Stimulated activated CD8-positive, alpha-beta memory T cell treated with anti-CD3 and anti-CD28 coated beads, Interleukin-15, amount 100 ng/mL, for 48 hours (primary cell): ENCODE measurements at places on chromosomes 3 and 15.

GRCh38 chr3:69197922-69198530 lies 75.6 kb upstream of the LMOD3 start:
- DNase-seq, result no peak

- DNase-seq, result no peak
Observed at GRCh38 chr3:25555695-25556437, 108.8 kb downstream of the TOP2B start.

GRCh38 chr3:194169595-194169994 lies 33.6 kb downstream of the HES1 start:
- no peak for DNase-seq

GRCh38 chr3:15499536-15499935 lies 22.0 kb downstream of the COLQ start:
- DNase-seq, result no peak

- no peak for DNase-seq
Observed at GRCh38 chr3:48899273-48899672, 591 bp upstream of the SLC25A20 start.
